CD4-positive, alpha-beta T cell treated with Interleukin-12 subunit alpha and Interleukin-12 subunit beta, for 1 hour (primary cell): ENCODE measurements at places on chromosomes 4 and X.

GRCh38 chr4:94274912-94275311 is 67.2 kb downstream of the SMARCAD1 start:
- DNase-seq, result no peak

- no peak for DNase-seq
Measured at GRCh38 chrX:15678339-15678738, 13.7 kb upstream of the CLTRN start.

DNA sequence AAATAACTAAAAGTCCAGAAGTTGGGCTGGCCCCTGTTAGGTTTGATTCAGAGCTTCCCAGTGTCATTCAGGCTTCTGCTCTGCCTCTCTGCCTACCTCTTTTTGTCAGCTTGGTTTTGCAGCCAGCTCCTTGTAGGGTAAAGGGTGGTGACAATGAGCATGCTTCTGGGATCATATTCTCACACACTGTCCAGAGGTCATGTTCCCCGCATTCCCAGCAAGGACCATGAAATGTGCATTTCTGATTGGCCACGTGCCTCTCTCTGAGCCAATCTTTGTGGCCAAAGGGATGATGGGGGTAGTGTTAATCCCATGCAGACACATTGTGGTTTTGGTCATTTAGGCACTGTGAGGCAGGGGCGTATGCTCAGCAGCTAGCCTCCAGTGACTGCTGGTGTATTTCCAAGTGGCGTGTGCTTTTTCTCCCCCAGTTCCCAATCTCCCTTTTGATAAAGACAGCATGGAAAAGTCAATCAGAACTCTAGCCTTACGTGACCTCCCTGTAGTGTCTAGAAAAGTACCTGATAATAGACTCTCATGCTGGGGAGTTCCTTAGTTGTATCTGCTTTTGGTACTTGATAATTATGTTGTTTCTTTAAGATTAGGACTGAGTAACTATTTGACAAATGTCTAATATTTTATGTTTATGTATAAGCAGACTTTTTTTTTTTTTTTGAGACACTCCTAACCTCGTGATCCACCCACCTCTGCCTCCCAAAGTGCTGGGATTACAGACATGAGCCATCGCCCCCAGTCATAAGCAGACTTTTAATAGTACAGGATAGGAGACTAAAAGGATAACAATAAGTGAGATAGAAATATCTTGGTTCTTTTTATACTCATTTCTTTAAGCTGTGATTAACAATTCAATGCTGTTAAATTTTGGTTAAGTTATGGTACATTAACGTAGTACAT is 57.8 kb downstream of the KIAA0232 start:
- DNase-seq, result no peak

- no peak for DNase-seq
Measured at GRCh38 chrX:147322496-147322895, 508.0 kb upstream of the CXorf51A start.

DNA sequence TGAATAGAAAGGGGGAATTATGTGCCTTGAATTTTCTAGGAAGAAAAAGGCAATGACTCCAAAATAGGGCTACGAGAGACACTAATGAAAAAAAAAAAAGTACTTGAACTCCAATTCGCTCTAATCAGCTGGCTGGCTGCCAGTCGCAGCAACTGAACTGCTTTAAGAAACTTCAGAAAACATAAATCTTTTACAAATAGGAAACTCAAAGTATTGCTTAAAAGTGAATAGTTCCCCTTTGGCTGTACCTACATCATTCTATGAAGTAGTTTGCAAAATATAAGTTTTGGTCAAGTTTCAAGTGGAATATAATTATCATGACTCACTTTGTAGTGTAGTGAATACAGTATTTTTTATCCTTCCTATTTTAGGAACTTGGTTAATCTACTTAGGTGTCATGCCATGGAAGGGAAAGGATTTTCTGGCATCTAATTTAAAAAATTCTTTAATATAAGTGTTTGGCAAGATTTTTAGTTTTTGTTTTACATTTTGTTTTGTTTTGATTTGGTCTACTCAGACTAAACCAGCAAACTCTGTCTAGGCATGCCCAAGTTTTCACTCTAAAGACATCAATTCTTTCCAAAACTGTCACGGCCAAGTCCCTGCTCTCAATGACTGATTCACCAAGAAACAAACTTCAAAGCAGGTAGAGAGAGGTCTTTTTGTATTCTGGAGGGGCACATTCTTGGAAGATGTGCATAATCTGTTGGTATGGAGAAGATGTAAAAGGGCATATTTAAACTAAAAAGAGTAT is 382.4 kb upstream of the GALNT7 start:
- no peak for DNase-seq

- DNase-seq, result no peak
Measured at GRCh38 chr4:8742546-8742945, 129.1 kb downstream of the HMX1 start.

GRCh38 chr4:86595426-86595805 is 1.3 kb downstream of the PTPN13 start:
- no peak for DNase-seq

GRCh38 chrX:66008328-66008970 is 31.4 kb downstream of the VSIG4 start:
- DNase-seq, result no peak

DNA sequence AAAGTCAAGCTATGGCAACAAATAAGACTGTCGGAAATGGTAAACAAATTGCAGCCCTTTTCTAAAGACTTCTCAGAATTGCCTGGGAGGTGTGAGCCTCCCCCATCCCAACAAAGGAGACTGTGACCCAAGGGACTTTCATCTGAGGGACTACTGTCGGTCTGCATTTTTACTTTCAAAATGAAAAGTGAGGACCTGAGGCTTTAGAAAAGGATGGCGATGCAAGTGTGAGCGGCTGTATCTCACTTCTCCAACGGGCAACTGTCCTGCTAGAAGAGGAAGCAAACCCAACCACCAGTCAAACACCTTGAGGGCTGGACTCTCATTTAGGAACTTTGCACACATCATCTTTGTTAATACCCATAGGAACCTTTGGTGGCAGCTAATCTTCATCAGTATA is 62.6 kb upstream of the CLNK start:
- no peak for DNase-seq

- no peak for DNase-seq
Measured at GRCh38 chr4:102772738-102773340, 12.1 kb upstream of the MANBA start.

GRCh38 chr4:113635739-113636437 is 125.7 kb downstream of the CAMK2D start:
- DNase-seq, result no peak

- DNase-seq, result no peak
Measured at GRCh38 chrX:66751136-66751782, 112.4 kb upstream of the EDA2R start.

DNA sequence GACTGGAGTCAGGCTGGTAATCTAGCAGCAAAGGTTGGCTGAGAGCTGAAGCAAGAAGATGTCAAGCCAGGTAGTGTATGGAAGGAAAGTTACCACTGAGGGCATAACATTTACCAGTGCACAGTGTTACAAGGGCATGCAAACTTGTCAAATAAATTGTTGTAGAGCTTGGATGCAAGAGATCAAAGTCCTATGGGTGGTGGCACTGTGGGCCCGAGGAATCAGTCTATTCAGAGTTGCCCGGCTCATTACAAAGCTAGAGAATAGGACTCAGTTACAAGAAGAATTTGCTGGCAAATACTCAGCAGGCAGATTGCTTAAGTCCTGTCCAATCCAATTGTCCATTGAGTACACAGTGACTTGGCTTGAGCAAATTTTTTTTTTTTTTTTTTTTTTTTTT is 2043.8 kb downstream of the ARAP2 start:
- DNase-seq, result no peak

GRCh38 chr4:182491719-182492118 is 248.5 kb downstream of the TENM3 start:
- DNase-seq, result no peak
